AG20443 (cell line): ENCODE measurements at places on chromosomes 5 and 9.
A peak's percentile ranks its signal among the peaks of the same experiment; 100 is the strongest.

DNA sequence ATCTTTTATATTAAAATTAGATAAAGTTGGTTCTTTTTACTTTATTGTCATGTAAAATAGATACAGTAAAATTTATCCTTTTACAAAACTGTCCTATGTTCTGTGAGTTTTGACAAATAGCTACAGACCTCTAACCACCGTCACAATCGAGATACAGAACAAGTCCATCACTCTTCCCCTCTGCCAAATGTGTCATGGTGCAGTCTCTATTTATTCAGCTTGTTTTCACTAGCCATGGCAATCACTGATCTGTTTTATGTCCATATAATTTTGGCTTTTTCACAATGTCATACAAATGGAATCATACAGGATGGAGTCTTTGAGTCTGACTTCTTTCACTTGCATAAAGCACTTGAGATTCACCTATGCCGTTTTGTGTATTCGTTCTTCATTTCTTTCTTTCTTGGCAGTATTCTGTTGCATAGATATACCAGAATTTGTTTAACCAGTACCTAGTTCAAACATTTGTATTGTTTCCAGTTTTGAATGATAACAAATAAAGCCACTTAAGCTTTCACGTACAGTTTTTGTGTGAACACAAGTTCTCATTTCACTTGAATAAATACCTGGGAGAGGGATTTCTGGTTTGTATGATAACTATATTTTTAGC, 273.2 kb upstream of the MPDZ start:
- no peak for DNase-seq

DNA sequence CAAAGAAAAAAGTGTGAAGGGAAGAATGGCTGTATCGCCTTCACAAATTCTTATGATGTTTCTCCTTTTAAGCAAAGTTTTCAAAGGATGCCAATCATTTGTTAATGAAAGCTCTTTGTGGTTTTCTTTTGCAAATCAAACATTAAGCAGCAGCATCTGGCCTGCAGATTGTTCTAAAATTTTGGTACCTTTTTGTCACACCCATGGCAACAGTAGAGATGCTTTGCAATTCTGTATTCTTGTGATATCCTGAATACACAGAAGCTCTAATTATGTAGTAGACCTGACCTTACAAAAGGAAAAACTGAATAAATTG, 79.8 kb downstream of the CDO1 start:
- no peak for DNase-seq

DNA sequence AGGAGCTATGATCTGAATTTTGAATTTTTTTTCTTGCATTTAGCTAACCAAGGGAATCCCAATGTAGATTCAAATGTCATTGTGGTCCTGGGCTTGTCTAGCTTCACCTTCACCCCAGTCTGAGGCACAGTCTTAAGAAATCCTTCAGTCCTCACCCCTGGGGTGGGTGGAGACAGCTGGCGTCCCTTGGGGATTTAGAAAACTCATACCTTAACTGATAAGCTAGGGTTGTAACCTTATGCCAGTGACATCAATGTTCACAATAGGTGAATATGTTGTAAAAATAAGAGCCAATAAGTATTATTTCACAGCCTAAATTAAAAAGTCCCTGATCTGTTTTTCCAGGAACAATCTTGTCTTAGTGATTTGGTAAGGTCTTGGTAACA, 4.6 kb downstream of the ISOC1 start:
- no peak for DNase-seq

DNA sequence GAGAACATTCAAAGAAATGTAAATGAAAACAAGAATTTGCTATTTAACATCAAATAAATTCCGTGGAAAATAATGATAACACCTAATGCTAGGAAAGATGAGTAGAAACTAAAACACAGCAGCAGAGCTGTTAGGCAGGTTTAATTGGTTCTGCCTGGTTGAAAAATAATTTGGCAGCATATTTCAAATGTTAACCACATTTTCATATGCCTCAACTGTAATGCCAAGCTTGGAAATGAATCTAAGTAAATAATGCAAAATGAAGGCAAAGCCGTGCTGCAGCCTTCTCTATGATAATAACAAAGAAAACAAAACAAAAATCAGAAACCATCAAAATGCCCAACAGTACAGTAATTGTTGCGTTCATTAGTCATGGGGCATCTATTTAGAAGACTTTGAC, 79.9 kb upstream of the MSX2 start:
- DNase-seq: no peak

GRCh38 chr5:53091289-53091688, 18.3 kb downstream of the MOCS2 start:
- DNase-seq: peak; percentile 43

DNA sequence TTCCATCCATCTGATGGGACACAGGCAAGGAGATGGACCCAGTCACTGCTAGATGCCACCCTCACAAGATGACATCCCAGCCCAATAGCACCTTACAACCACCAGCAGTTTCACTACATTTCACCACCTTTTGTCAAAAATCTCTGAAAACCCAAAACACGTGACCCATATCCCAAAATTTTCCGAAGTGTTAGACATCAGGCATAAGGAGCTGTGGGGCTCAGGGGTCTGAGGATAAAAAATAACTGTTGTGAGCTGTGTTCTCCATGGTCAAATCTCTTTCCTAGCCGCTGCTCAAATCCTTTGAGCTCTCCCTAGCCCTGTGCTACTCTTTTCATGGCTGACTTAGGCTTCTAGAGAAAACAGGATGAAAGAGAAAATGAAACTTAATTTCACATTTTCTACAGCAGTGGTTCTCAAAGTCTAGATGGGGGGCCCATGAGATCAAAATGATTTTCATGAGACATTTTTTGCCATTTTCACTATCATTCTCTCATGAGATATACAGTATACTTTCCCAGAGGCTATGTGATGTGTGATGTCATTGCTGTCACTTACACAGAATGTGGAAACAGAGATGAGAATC, 40.7 kb downstream of the TIMD4 start:
- no peak for DNase-seq

GRCh38 chr5:135660826-135661575, 82.2 kb upstream of the CXCL14 start:
- no peak for DNase-seq

- DNase-seq: no peak
Measured at GRCh38 chr5:161007879-161008278, 155.9 kb upstream of the ATP10B start.

DNA sequence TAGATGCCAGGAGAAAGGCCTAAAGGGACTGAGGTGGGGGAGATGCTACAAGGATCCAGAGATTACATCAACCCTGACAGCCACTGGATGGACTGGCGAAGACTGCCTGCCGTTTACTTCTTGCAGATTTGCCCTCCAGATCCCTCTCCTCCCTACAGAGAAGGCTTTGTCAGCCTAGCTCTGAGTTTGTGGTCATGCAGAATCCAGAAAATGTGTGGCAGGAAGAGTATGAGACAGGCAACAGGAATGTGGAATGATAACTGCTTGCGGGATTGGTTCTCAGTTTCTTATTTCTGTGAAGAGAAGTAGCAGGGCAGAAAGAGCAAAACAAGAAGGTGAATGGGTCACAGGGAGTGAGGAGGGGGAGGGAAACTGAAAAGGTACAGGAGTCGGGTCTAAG, 129.6 kb downstream of the TLE1 start:
- DNase-seq: peak; percentile 74

- DNase-seq: no peak
Measured at GRCh38 chr5:56580864-56581263, 234.5 kb upstream of the MAP3K1 start.

DNA sequence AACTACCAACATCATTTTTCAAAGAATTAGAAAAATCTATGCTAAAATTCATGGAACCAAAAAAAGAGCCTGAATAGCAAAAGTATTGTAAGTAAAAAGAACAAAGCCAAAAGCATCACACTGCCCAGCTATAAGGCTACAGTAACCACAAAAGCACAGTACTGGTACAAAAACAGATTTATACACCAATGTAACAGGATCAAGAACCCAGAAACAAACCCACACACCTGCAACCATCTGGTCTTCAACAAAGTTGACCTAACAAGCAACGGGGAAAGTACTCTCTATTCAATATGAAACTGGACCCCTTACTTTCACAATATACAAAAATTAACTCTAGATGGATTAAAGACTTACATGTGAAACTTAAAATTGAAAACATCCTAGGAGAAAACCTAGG, 94.2 kb upstream of the TARS1 start:
- no peak for DNase-seq

- DNase-seq: no peak
Measured at GRCh38 chr9:133275105-133276000, at the start of gene ABO. ABO (minus strand) TSS chr9:133275201.

DNA sequence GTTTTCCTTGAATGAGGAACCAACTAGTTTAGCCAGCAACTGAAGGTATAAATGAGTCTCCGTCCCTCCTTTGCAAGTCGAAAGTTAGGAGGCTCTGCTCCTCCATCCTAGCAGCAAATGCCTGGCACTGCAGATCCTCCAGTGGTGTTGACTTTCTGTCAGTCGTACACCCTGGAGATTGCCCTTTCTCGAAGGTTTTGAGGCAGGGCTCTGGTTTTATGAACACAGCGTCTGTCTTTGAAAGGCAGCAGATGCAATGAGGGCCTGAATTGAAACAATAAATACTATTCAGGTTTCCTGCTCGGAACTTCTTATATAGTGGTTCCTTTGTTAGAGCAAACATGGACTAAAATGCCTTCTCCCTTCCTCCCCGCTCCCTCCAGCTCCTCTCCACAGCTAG, 284.0 kb downstream of the TMEM38B start:
- no peak for DNase-seq

GRCh38 chr9:136484153-136485048, 1.6 kb upstream of the SEC16A start:
- no peak for DNase-seq

GRCh38 chr9:121369595-121370265, at the start of gene STOM:
STOM (minus strand) TSS chr9:121370250; CDS start chr9:121370187, 63 bp downstream.
- DNase-seq: peak; percentile 85

- DNase-seq: peak; percentile 82
Measured at GRCh38 chr9:104858271-104858670, 69.7 kb downstream of the ABCA1 start.

GRCh38 chr5:147845618-147846017, 14.1 kb upstream of the SPINK1 start:
- DNase-seq: no peak

DNA sequence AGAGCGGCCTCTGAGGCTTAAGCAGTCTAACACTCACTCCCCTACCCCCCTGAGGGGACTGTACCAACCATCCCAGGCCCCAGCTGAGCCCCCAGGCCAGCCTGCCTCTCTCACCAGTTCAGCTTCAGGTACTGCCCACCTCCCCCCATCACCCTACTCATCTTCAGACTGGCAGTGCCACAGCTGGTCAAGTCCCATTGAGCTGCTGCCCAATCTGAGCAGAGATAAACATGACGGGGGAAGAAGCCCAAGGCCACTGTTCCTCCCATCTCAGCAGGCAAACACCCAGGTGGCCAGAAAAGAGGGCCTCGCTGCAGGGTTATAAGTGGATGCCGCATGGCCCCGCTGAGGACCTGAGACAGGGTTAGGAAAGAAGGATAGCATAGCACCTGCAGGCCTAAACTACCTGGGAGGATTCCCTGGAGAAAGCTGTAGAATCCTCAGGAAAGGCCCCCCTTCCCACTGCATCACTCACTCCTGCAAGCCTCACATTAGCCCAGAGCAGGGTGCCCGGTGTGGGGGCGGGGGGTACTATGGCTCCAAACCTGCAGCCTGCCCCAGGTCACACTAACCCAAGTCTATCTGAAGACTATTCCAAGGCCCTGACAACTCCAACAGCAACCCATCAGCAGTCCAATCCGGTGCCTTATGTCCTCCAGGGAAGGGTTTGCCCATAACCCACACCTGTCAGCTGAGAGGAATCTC, 3.6 kb downstream of the B4GALT1 start:
- no peak for DNase-seq

DNA sequence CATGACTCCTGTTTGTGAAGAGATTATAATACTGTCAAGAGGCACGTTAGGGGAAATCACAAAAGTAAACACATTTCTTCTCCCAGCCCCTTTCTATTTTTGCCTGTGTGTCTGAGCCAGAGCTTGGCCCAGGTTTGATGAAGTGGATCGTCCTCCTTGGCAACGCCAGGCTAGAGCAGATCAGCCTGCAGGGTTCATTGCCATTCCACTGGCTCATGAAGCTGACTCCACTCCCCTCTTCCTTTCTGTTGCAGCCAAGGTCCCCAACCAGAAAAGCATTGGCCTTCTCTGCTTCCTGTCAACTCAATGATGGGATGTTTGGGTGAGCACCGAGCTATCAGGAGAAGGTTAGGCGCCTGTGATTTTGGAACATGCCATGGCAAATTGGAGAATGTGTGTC, 3.3 kb downstream of the ADRB2 start:
- DNase-seq: no peak
